B cell (primary cell): ENCODE measurements at places on chromosomes 11 and 22.

DNA sequence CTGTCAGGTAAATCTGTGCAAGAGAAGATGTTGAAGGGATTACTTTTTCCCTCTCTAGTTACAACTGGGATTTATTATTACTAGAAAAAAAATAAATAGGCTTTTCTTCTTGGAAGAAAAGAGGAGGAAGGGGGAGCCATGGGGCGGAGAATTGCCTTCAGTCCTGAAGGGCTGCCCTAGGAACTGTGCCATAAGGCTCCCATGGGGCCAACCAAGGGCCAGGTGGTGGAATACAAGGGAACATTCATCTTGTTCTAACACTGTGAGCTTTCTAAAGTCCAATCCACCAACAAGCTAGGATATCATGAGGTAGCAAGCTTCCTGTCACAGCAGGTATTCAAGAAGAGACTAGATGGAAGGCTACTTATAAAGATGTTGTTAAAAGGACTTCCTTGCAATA is 24.8 kb upstream of the NRIP3 start:
- DNase-seq = no peak

GRCh38 chr22:27122574-27122973 is 465.2 kb downstream of the MIAT start:
- DNase-seq = no peak

GRCh38 chr11:109963101-109963500 is 130.1 kb upstream of the ZC3H12C start:
- no peak for DNase-seq

- peak; percentile 89 for DNase-seq
These were observed 9.8 kb downstream of the RAB30 start for GRCh38 chr11:83061883-83062282.

GRCh38 chr11:15565880-15566279 is 451.2 kb downstream of the INSC start:
- no peak for DNase-seq

DNA sequence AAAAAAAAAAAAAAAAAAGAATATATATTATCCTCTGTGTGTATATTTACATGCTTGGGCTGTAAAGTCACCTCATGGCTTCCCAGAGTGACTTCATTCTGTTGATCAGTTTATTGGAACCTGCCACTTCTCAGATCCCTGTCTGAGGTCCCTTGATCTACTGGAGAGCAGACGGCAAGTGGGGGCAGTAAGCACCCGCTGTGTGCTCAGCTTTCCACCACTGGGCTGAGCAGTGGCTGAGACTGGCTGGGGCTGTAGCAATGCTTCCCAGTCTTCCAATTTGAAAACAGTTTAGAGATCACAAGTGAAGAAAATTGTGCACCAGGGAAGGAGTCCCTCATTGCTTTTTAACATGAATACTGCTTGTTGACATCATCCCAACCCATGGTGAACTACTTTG is 6.9 kb upstream of the RBM4B start:
- no peak for DNase-seq

GRCh38 chr22:45878051-45878781 is 98.7 kb downstream of the WNT7B start:
- DNase-seq = no peak

DNA sequence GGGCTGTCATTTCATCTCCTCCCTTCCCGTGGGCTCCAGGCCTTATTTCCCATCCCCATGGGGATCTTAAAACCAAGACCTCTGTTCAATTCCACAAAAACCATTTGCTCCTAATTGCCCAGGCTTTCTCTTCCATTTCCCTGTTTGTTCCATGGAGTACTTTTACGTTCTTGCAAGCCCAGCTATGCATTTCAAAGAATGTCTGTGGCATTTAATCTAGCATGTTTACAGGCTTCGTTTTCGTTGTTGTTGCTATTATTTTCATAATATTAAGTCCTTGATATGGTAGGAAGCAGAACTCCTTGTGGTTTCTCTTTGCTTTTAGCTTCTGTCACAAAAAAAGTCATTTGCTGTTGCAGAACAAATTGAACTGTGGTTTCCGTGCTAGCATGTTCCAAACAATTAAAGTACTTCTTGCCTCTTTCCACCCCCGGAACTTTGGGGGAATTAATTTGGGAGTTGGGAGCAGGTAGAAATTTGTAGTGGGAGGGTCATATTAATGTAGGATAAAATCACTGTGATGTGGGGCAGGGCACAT is 68.1 kb upstream of the SLC22A12 start:
- no peak for DNase-seq
